Small intestine (tissue), 16 donors: ENCODE measurements at places on chromosomes 2 and 18.

GRCh38 chr2:218256612-218257350 is 4.0 kb upstream of the GPBAR1 start:
- DNase-seq: no peak

DNA sequence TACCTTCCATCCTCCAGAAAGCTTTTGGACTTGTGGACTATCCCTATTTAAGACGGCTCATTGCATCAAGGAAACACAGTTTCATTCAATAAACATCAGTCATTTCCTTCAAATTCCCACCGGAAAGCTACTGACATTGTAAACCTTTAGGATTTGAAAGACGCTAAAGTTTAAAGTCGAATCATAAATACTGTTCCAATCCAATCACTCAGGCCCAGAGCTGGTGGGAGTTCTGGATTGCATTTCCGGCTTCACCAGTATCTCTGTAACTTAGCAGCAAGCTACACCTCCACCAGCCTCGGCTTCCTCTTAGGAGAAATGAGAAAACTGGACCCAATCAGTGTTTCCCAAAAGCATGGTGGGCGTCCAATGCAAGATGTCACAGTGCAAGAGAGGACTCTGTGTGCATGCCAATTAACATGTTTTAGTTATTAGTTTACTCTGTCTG is 1.6 kb downstream of the WDFY1 start:
- peak; percentile 77 for DNase-seq

GRCh38 chr2:222862106-222862908 is 1.5 kb downstream of the ACSL3 start:
- peak; percentile 37 for DNase-seq

GRCh38 chr2:129191530-129191929 is 787.9 kb upstream of the RAB6C start:
- peak; percentile 4 for DNase-seq

- no peak for DNase-seq
Measured at GRCh38 chr2:67388680-67389079, 8.5 kb upstream of the ETAA1 start.

- no peak for DNase-seq
Measured at GRCh38 chr2:96664366-96664925, 21.9 kb downstream of the FER1L5 start.

- DNase-seq: no peak
Measured at GRCh38 chr18:29154196-29154757, 977.3 kb upstream of the CDH2 start.

DNA sequence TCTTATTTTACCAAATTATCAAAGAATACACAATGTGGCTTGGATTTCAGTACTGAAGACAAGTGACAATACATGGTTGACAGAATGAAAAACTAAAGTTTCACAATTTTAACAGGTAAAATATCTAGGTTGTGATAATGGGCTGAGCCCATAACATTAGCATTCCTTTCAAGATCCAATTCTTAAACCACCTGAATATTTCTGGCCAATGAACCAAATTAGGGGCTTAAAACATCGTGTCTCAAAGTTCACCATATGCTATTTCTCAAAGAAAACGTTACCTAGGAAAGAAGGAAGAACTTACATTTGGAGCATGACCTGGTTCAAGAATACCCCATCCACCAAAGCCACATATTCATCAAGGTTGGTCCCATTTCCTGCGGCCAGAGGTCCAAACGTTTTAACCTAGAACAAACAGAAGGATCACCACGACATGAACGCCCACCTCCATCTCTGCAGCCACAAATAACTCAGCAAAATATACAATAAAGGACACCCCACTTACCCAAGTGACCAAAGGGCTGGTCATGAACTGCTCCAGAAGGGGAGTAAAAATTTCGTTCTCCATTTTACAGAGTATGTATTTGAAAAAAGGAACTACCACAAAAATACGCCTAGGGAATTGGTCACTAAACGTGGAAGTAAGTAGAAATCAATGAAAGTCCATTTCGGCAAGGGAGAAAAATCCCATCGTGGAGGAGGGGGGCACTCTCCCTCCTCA is 984 bp downstream of the CCDC88A start:
- DNase-seq: peak; percentile 6

- DNase-seq: no peak
Measured at GRCh38 chr2:98749066-98749450, 18.1 kb upstream of the MGAT4A start.
